ENCODE measurements at places on chromosomes 6 and 20. TPM values are rescaled to one million over a fixed set of nuclear protein-coding genes. Genes with fewer than 3 reads are reported as not detected.

The NTSR1 gene
- 0.08 TPM for total RNA-seq

The STXBP5 gene
- total RNA-seq, result 17.7 TPM

- no peak for DNase-seq
Observed at GRCh38 chr6:72212686-72213085, 326.3 kb downstream of the RIMS1 start.

The ZNF318 gene
- total RNA-seq, result 13.8 TPM

DNA sequence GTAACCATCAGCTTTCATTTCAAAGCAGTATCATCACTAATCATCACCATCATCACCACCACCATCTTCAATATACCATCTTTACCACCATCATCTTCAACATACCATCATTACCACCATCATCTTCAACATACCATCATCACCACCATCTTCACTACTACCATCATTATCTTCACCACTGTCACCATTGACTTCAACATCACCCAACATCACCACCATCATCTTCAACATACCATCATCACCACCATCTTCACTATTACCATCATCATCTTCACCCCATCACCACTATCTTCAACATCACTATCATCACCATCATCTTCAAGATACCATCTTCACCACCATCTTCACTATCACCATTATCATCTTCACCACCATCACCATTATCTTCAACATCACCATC, 40.5 kb upstream of the FRMD1 start:
- no peak for DNase-seq

DNA sequence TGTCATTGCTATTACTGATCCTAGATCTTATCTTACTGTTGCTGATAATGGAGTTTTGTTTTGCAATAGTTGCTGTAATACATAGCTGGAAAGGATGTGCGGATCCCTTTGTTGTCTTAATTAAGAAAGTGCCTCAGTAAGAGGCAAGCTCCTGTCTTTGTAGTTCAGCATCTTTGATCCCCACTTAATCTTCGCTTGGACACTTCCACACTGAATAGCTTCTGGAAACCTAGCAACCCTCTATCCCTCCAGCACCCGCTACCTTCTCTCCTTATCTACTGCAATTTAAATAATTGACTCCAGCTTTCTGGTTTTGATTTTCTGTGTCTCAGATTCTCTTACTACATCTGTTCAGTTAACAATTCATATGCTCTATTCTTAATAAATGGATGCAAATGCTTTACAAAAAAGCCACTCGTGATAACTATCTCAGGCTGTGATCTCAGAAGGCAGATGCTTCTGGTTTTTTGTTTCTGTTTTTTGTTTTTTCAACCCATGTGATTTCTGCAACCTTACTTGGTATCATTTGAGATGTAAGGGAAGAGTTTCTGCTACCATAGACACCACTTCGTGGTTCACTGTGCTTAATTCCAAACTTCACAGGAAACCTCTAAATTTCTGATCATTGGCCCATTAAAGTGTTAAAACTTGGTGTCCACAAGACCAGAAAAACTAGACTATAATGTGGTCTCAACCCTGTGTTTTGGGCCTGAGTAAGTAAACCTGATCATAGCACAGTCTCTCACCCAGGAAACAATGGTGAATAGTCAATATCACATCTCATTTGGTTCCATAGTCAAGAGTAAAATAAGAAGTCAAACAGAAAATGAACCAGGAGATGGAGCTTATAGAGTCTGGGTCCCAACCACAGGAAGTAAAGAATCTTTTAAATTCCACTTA, 352.1 kb upstream of the SOX4 start:
- no peak for DNase-seq

DNA sequence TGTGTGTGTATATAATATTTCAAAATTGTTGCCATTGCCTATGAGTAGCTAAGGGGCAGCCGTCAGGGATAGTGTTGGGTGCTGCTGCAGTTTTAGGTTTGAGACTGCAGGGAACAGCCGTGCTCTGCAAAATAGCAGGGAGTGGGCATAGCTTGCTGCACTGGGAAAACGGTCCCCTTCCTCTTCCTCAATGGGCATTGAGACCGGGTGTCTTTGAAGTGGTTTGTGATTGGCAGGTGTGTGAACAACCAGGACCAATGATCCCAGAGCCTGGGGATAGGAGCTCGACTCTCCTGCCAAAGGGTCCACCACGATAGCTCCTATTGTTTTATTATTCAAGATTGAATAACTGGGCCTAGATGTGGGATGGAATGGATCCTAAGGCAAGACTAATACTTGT, 5.1 kb upstream of the EBF4 start:
- no peak for DNase-seq

- DNase-seq, result no peak
Observed at GRCh38 chr6:43809417-43810305, 39.6 kb downstream of the VEGFA start.

The HLA-DMA gene
- total RNA-seq, result 13.7 TPM

DNA sequence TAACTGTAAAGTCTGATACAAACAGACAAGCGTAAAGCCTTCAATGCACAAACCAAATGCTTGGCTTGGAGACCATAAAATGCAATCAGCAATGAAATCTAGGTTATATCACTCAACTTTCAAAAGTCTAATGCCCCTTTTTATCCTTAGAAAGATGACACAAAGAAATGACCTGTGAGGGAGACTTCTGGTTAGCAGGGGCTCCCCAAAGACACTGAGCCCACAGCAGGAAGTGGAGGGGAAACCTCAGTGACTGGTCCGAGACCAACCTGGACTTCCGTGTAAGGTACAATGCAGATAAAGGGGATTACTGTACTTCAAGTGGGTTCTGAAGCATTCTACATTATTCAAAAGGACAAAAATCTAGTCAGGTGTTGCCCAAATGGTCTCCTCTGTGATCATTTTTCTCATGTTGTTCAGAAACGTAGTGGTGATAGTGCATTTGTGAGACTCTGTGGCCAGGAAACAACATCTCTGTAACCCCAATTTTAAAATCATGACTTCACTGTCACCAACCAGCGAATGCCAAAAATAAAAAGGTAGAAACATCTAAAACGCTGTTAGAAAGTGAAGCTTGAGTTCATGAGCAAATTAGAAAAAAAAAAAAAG, 88.2 kb downstream of the HIVEP2 start:
- DNase-seq, result no peak

DNA sequence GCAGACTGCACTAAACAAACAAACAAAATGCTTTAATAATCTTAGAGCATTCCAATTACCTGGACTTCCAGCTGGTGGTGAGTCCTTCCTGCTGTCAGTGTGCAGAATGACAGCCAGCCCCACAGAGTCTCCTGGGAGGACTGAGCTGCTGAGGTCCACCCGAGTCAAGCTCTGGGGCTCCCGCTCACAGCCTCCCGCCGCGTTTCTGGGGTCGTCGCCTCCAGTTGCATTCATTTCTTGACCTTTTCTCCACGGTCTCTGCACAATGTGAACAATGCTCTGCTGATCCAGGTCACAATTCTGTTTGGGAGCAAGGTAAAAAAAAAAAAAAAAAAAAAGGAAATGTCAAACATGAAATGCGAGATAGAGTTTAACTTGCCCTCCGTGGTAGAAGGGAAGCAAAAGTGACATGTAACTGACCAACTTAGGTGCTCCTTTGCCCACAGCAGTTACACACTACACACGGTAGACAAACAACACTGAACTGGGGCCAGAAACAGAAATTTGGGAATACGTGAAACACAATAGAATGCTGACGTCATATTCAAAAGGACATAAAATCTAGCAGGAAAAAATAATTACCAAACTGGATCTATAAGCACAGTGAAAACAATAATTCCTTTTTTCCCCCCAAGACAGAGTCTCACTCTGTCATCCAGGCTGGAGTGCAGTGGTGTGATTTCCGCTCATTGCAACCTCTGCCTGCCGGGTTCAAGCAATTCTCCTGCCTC, 464.9 kb downstream of the PRKN start:
- DNase-seq, result no peak

The CENPQ gene
- total RNA-seq, result 3.4 TPM

- DNase-seq, result peak; percentile 38
Observed at GRCh38 chr20:64113444-64113775, 6.0 kb upstream of the NPBWR2 start.

GRCh38 chr6:40344566-40345167, 242.5 kb downstream of the LRFN2 start:
- peak; percentile 72 for DNase-seq

The PLG gene
- total RNA-seq, result not detected

DNA sequence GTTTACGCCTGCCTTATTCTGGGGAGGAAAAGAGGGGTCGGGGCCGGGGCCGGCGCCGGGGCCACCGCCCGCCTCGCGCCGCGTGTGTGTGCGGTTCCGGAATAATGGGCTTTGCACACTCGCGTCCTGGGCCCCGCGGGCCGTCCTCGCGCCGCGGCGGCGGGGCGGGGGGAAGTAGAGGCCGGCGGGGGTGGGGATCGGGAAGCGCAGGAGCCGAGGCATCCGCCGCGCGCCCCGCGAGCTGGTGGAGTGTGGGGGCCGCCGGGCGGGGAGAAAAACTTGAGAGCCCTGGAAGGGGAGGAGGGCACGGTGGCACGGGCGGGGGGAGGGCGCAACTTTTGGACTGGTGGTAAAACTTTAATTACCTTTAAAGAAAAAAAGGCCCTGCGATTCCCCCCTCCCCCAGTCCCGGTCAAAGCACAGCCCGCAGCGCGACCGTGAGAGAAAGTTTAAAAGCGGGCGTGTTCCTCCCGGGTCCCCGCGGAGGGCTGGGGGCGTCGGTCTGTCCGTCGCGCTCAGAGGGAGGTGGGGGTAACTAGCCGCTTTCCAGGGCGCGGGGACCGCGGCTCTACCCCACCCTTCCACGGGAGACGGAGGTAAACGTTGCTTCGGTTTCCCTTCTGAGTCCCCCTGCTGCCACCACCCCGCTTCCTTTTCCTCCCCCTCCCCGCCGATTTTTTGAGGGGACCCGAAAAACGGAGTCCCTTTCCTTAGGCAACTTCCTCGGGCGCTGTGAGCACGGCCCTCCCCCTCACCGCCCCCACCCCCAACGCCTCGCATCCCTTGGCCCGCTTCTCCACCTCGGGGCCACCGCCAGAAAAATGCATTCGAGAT, 1.9 kb downstream of the L3MBTL3 start:
- no peak for DNase-seq

The XKR7 gene
- total RNA-seq, result not detected

DNA sequence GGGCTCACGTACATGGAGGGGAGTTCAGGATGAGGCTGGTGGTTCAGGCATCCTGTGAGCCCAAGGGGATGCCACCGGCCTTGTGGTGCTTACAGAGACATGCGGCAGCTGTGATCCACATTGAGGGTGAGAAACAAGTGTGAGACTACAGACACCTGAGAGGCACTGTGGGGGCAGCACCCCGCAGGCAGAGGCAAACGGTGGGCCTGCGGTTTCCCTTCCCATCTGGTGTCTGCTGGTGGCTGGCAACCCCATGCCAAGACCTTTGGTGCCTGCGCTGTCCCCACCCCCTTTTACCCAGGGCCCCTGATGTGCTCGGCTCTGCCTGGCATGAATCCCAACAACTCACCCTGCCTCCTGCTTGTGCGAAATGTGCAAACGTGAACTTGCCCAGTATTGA, 42.0 kb downstream of the ERMARD start:
- peak; percentile 24 for DNase-seq

GRCh38 chr6:9799582-9799981, 615.3 kb downstream of the TFAP2A start:
- DNase-seq, result no peak

DNA sequence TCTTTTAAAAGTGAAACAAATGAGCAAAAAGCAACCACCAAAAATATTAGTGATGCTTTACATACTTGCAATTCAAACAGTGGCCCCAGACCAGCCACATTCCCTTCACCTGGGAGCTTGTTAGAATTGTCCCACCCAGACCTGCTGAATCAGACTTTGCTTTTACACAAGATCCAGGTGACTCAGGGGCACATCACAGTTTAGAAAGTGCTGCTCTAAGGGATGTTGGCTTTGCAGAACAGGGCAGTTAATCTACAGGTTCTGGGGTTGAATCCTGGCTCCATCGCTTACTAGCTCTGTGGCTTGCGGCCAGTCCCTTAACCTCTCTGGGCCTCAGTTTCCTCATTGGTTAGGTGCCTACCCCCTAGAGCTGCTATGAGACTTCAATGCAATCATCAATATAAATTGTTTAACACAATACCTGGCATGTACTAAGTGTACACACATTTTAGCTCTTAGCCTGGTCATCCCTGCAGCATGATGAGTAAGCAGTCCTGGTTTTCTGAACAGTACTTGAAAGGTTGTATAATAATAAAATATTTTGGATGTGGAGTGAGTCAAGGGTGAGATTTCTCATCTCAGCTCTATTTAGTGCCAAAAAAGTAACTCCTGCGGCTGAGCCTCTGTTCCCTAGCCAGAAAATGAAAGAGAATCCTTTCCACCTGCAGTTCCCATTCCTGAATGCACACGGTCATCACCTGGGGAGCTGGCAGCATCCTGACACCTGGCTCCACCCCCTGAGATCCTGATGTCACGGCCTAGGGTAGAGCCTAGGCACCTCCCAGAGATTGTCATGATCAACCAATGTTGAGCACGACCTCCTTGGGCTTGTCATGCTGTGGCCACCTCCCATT, 162.7 kb downstream of the ANKRD60 start:
- no peak for DNase-seq

GRCh38 chr6:17867880-17868279, 119.6 kb downstream of the KIF13A start:
- DNase-seq, result no peak

DNA sequence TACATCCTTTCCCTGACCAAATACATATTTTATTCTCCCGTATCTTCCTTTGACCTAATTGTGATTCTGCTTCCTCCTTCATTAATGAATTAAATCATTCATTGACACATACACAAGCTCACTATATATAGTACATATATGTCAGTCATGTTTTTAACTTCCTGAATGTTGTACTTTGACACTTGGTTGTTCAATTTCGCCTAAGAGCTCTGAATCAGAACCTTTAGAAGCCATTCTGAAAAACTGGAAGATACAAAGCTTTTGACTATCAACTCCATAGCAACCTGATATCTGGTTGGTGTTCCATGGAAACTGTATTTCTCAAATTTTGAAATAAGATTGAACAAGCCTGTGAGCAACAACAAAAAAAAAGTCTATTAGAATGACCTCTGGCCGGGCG, 27.3 kb upstream of the HFE start:
- DNase-seq, result no peak

The LY6G5C gene
- 2.9 TPM for total RNA-seq

The DLL1 gene
- 6.4 TPM for total RNA-seq

- no peak for DNase-seq
Observed at GRCh38 chr6:35719830-35720733, 16.8 kb upstream of the ARMC12 start.

All from cardiac septum (tissue), 1 donor.